ENCODE measurements at places on chromosomes 7 and 10.

DNA sequence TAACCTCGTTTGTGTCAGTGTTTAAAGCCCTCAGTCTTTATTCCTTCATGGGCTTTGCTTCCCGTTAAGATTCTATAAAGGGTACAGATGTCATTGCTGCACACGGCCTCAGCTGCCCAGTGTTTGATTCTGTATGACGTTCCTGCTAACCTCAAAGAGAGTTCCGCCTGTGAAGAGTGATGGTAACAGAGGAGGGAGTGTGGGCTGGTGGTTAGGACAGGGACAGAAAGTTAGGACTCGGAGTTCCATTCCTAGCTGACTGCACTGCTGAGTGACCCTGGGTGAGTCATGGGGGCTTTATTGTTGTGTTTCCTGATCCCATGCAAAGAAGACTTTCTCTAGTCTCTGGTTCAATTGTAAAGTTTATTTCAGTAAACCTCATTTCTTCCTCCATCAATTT, 227.1 kb downstream of the DYNC1I1 start:
- DNase-seq = no peak

- DNase-seq = no peak
Observed at GRCh38 chr7:18151422-18151821, 123.8 kb upstream of the PRPS1L1 start.

DNA sequence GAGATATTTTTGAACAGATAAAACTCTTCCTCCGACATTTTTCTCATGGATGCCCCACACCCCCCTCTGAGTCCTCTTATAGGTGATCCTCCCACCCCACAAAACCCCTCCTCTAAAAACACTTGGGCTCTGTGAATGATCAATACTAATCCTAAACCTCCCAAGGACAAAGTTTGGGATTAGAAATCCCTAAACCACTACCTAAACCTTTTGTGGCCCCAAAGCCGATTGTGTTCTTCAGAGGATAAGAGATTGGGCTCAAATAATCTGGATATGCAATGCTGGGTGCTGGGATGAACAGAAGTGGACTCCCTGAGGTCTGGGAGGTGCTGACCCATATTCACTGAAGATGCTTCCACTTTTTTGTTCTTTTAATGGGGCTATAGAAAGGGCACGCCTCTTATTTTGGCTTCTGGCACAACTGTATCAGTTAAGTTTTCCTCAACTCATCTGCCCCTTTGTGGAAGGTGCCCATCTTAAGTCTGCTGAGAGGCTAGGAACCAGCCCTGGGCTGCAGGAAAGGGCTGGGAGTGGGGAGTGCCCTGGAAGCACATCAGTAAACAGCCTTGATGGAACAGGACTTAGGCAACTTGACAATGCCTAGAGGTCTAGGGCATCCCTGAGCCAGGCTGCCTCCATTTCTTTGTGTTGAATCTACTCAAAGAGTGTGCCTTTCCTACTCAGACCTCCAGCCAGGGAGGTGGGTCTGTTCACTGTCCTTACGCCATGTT, at the start of gene OPN1SW:
Gene OPN1SW (minus strand): TSS at position 51 of the 731 bp plus-strand sequence. CDS start 13 bp downstream, at position 38.
- DNase-seq = no peak

DNA sequence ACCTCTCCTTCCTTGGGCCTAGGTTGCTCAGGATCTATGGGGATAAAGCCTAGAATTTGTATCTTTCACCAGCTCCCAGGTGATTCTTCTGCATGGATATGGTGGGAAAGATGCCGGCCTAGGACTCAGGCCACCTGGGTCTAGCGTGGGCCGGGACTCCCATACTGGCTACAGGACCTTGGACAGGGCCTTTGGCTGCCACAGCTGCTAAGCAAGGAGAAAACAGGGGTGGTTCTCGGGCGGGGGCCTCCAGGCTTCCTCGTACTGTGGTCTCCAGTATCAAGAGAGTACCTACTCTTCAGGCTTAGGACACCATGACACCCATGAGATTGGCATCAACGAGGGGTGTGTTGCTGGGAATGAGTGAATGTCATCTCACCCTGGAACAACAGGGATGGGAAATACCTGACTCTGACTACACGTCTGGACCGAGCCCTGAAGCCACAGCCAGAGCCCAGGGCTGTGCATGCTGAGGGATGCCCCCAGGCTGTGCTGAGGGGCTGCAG, 120.3 kb upstream of the ADAM12 start:
- DNase-seq = no peak

- DNase-seq = no peak
Observed at GRCh38 chr7:157944051-157944450, 607.2 kb downstream of the DNAJB6 start.

- peak; percentile 52 for DNase-seq
Observed at GRCh38 chr10:11178606-11179515, 161.2 kb downstream of the CELF2 start.

- no peak for DNase-seq
Observed at GRCh38 chr7:45306752-45307305, 149.2 kb downstream of the RAMP3 start.
